ENCODE measurements at places on chromosomes 5 and 9.

- DNase-seq: peak; percentile 22
These were observed 36.4 kb downstream of the JADE2 start for GRCh38 chr5:134561871-134562296.

- no peak for DNase-seq
These were observed 14.1 kb downstream of the TCF7 start for GRCh38 chr5:134128648-134128995.

- DNase-seq: no peak
These were observed 28.4 kb downstream of the ERP44 start for GRCh38 chr9:100070104-100071041.

DNA sequence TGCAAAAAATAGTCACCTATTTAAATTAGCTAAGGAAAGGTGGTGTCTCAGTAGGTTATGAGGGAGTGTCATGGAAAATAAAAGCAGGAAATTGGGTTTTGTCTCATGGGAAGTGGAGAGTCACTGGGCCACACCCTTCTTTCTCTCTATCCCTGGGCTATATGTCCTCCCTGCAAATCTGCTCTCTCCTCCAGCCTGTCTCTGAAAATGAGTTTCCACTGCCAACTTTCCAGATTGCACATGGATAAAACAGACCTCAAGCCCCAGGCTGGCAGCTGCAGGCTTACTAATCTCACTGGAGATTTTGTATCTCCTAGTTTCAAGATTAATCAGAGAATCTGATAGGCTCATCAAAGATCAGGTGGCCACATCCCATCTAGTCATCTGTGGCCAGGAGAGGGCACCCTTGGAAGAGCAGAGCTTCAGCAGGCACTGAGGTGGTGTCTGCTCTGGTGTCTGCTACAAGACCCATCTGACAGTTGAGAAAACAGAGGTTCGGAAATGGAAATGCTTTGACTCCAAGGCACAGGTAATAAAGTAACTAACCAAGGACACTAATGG lies 178.9 kb downstream of the MSX2 start:
- peak; percentile 14 for DNase-seq

GRCh38 chr9:100472788-100473275 lies at the start of gene TMEFF1:
Gene TMEFF1, plus strand, starts transcription at chr9:100473149. Its CDS starts 396 bp downstream, at chr9:100473545.
- peak; percentile 52 for DNase-seq

GRCh38 chr9:3980212-3980611 lies 319.7 kb downstream of the GLIS3 start:
- DNase-seq: no peak

DNA sequence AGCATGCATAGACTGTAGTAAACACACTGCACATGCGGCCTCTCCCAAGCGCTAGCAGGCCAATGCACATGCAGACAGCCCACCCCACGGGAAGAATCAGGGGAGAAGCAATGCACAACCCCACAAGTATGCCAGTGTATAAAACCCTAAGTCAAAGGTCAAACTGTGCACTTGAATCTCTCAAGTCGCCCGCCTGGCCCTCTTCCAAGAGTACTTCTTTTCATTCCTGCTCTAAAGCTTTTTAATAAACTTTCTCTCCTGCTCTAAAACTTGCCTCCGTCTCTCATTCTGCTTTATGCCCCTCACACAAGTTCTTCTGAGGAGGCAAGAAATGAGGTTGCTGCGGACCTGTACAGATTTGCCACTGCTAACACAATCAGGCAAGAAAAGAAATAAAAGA lies 50.4 kb downstream of the PTPDC1 start:
- DNase-seq: no peak

- DNase-seq: no peak
These were observed 115.4 kb downstream of the SLC25A46 start for GRCh38 chr5:110854200-110854599.

DNA sequence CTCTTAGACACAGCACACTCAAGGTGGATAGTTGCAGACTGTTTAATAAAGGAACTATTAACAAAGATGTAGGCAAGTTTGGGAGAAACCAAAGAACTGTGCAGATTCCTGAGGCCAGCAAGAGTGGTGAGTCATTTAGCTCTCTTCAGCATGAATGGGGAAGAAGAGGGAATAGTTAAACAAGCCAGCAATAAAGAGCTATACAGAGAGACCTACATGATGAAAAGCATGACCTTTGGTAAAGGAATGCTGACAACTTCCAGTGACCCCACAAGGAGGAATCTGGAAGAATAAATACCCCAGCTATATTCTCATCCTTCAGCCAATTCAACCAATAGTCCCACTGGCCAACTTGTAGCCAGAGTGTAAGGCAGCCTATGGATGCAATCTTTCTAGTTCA lies 706.0 kb upstream of the GRAMD2B start:
- DNase-seq: no peak

- DNase-seq: no peak
These were observed 4.8 kb downstream of the TTF1 start for GRCh38 chr9:132401824-132402223.

DNA sequence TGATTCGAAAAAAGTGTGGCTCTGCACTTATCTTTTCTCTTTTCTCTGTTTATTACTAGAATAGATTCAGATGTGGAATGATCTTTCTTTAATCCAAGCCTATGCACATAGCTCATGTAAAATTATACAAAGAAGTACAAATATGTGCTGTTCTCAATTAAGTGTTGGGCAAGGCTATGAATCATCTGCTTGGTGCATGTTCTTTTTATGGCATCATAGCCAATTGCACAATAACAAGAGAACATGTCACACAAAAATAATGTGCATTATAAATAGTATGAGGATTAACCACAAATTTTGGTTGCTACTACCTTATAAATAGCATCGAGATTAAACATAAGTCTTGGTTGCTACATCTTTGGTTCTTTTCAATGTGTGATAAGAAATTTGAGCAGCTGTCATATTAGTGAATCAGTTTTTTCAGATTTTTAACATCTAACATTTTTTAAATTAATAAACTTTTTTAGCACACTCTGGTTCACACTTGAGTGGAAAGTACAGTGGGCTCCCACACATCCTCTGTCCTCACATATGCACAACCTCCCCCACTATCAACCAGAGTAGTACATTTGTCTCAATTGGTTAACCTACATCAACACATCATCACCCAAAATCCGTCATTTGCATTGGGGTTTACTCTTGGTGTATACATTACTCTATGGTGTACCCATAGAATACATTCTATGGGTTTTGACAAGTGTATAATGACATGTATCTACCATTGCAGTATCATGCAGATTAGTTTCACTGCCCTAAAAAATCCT lies 6.8 kb upstream of the RECK start:
- no peak for DNase-seq

- no peak for DNase-seq
These were observed 514.8 kb downstream of the PSAT1 start for GRCh38 chr9:78811622-78812276.

GRCh38 chr9:36164989-36165388 lies 4.2 kb upstream of the CCIN start:
- no peak for DNase-seq

GRCh38 chr5:73250645-73251044 lies 77.7 kb downstream of the TMEM174 start:
- DNase-seq: no peak

- no peak for DNase-seq
These were observed 75.7 kb upstream of the SAP30L start for GRCh38 chr5:154370119-154370518.

DNA sequence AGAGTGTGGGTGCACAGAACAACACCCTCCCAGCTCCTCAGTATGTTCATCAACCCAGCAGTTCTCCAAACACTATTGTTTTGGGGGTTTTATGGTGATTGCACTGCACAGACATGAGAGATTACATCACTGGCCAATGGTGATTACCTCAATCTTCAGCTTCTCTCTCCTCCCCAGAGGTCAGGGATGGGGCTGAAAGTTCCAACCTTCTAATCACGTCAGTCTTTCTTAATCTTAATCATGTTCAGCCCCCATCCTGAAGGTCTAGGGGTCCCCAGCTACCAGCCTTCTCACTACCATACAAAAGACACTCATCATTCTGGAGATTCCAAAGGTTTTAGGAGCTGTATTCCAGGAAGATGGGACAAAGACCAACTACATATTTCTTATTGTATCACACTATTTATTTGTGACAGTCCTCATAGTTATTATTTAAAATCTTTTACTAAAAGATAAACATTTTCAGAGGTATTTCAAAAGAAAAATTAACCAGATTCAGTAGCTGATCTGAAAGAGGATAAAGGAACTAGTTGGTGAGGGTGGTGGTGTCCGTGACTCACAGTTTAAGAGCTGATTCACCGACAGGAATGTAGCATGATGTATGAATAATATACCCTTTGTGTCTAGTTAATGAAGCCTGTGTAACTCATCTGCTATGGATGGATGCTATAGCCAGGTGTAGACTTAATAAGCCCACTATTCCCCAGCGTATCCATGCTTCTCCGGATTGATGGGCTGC lies 35.6 kb downstream of the RASEF start:
- no peak for DNase-seq

DNA sequence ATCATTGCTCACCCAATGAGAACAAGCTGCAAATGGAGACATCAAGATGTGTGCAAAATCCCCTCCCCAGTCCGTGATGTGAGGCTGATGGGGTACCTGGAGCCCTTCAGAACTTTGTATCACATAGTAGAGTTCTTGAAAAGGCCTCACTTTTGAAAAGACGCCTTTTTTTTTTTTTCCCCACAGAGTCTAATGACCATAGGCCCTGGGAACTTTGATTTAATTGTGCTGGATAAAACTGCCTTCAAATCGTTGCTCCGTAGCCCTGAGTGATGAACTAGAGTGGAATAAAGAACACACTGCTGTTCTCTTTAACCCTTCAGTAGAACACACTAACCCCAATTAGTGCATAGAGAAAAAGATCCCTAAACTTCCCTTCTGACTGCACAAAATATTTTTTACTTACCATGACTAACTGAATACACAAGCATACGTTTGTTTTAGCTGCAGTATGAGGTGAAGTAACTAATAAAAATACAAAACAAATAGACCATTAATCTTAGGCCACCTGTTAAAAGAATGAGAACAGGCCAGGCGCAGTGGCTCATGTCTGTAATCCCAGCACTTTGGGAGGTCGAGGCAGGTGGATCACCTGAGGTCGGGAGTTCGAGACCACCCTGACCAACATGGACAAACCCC lies 15.1 kb downstream of the PSAT1 start:
- DNase-seq: no peak

GRCh38 chr5:66209350-66209749 lies 65.2 kb downstream of the SREK1 start:
- DNase-seq: no peak

DNA sequence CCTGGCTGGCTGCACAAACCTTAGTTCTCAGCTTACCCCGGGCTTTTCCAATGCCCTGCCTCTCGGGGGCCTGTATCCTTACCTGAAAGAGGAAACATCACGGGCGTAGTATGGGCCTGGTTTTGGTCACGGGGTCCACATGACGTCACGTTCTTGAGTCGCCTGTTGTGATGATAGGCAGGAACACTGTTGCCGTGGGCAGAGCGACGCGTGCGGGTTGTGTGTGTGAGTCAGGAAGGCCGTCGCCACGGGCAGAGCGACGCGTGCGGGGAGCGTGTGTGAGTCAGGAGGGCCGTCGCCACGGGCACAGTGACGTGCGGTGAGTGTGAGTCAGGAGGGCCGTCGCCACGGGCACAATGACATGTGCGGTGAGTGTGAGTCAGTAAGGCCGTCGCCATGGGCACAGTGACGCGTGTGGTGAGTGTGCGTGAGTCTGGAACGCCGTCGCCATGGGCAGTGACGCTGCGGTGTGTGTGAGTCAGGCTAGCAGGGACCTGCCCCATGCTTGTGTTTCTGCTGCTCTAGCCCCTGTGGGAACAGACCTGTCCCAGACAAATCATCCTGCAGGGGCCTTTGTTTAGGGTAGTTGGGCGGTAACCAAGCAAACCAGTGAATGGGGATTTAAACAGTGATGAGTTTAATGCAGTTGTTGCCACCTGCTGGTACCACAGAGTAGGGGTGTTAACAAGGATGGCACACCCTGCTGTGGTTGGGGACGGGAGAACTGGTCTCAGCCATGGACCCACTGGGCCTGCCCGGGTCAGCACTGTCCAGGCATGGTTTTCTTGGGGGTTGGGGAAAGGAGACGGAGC lies 19.8 kb downstream of the TRIP13 start:
- peak; percentile 79 for DNase-seq

- no peak for DNase-seq
These were observed 217.2 kb upstream of the WWC1 start for GRCh38 chr5:168073991-168074800.

DNA sequence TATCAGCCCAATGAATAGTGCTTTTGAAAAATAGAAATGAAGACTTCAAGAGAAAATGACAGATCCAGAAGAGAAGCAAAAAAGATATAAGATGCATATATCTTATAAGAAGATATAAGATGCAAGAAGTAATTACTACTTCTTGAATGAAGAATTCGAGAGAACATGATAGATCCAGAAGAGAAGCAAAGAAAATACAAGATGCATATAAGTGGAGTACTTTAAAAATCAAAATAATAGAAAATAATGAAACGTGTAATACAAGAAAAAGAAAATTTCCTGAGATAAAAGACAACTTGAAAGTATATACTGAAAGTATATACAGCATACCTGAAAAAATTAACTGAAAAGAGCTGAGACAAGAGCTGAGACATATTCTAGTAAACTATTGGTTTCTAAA lies 76.7 kb downstream of the DROSHA start:
- no peak for DNase-seq

GRCh38 chr9:95775191-95775590 lies 100.3 kb upstream of the ERCC6L2 start:
- no peak for DNase-seq

GRCh38 chr9:133603135-133603927 lies 5.9 kb downstream of the FAM163B start:
- no peak for DNase-seq

- DNase-seq: peak; percentile 54
These were observed 12.2 kb upstream of the ERAP2 start for GRCh38 chr5:96863949-96864584.

DNA sequence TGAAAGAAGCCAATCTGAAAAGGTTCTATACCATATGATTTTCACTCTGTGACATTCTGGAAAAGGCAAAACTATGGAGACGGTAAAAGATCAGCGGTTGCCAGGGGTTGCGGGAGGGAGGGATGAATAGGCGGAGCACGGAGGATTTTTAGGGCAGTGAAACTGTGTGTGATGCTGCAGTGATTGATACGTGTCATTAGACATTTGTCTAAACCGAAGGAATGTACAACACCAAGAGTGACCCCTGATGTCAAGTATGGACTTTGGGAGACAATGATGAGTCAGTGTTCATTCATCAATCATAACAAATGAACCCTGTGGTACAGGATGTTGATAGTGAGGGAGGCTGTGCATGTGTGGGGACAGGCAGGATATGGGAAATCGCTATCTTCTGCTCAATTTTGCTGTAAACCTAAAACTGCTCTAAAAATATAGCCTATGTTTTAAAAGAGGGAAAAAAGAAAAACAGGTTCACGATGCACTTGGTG lies 34.4 kb downstream of the ERGIC1 start:
- DNase-seq: no peak

All from activated CD4-positive, alpha-beta T cell treated with anti-CD3 and anti-CD28 coated beads, Interleukin-10, Interleukin-2, amounts not matched to agents 100 ng/mL and 50 ng/mL, durations not matched to agents 16 hours and 8 hours (primary cell).